ENCODE measurements at places on chromosomes 2 and 18.

DNA sequence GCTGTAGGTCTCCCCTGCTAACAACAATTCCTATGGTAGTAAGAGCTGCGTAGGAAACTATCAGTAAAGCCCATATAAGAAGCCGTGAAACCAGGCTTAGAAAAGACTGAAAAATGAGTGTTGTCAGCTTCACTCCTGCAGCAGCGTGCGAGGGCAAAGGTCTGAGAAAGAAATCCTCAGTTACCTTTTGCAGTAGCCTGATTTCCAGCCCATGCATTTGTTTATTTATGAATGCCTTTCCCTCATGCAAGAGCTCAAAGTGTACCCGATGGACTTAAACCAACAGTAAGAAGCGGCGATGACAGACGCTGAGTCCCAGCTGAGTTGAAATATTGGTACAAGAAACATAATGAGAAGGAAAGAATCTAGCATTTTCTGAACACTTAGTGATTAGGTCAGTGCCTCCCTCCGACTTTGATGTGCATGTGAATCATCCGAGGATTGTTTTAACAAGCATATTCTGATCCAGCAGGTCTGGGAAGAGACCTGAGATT, 15.0 kb upstream of the POLI start:
- no peak for DNase-seq

DNA sequence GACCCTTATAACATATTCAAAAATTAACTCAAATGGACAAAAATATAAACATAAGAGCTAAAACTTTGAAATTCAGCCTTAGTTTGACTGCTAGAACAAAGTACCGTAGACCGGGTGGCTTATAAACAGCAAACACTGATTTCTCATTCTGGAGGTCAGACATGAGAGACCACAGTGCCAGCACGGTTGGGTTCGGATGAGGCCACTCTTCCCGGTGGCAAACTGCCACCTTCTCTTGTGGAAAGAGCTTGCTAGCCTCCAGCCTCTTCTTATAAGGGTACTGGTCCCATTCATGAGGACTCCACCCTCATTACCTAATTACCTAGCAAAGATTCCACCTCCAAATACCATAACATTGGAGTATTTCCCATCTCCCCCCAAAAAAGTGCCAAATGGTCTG, 91.3 kb downstream of the FAM210A start:
- no peak for DNase-seq

- no peak for DNase-seq
Observed at GRCh38 chr2:30656079-30656478, 151.2 kb downstream of the CAPN13 start.

DNA sequence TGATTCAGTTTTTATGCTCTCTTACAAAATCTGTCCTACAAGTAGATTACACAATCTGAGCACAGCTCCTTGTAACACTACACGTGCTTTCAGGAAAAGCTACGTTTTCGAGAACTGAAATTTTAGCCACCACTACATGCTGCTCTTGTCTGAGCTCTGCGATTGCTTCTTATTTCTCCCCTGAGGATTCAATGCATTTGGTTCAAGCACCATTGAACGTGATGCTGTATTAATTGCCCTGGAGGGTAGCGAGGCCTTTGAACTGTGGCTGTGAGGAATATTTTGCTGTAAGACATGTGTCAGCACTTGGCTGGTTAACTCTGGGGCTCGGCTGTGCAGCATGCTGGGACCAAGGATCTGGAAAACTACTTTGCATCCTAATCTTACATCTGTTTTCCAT, 405.8 kb downstream of the EPHA4 start:
- DNase-seq: no peak

DNA sequence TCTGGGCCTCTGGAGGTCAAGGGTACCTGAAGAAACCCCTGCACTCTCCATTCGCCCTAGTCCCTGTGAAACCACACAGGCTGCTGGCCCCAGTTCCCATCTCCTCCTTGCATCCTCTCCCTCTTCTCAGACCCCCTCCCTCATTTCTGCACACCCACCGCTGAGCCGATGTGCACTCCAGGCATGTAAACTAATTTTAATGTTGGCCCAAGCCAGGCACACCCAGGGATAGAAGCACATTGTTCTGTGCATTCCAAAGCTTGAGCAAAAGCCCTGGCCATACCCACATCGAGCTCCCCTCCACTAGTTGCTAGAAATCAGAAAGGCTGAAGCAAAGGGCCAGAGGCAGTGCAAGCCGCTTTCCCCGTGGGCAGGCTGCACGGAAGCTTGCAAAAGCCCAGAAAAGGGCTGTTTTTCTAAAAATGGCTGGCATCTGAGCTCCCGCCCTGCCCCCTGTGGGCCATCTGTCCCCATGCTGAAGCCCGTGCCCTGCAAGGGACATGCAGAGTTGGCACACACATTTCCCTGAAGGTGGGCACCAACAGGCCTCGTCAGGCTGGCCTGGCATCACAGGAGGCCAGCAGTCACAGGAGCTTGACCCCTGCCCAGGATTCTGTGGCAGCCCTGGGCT, 181.6 kb downstream of the SMAD7 start:
- DNase-seq: no peak

- no peak for DNase-seq
Observed at GRCh38 chr18:48140731-48141130, 210.3 kb upstream of the SMAD2 start.

DNA sequence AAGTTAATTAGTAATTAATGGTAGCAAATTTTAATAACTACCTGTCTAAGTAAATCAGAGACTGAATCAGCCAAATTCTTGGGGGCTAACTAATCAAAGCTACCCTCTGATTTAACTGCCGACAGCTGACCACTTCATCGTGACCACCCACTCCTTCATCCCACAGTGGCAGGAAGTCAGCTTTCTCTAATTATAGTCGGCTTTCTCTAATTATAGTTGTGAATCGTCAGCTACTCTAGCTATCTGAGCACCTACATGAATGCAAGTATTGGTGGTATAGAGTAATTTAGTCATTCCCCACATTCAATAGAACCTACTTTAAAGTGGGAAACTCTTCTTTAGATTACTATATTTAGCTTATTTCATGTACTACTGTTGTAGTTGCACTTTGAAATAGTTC, 185.5 kb downstream of the PTGR3 start:
- DNase-seq: no peak

GRCh38 chr2:99811544-99811943, 321.7 kb upstream of the REV1 start:
- DNase-seq: no peak

DNA sequence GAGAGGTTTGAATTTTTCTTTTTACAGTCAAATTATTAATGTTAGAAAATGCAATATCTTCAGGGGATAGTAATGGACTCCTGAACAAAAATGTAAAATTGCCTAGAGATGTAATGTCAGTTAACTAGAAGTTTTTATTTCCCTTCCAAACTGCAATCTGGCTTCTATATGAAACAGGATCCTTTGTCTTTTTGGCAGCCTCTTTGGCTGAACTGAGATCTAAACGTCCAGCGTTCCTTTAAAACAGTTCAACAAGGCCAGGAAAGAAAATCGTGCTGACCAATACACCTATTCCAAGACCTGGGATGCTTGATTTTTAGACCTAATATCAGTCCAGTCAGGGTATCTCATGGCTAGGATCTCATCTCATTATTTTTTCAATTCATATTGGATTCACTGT, 245.5 kb downstream of the FIGN start:
- no peak for DNase-seq

- DNase-seq: no peak
Observed at GRCh38 chr18:76380791-76381405, 114.1 kb downstream of the ZNF516 start.

DNA sequence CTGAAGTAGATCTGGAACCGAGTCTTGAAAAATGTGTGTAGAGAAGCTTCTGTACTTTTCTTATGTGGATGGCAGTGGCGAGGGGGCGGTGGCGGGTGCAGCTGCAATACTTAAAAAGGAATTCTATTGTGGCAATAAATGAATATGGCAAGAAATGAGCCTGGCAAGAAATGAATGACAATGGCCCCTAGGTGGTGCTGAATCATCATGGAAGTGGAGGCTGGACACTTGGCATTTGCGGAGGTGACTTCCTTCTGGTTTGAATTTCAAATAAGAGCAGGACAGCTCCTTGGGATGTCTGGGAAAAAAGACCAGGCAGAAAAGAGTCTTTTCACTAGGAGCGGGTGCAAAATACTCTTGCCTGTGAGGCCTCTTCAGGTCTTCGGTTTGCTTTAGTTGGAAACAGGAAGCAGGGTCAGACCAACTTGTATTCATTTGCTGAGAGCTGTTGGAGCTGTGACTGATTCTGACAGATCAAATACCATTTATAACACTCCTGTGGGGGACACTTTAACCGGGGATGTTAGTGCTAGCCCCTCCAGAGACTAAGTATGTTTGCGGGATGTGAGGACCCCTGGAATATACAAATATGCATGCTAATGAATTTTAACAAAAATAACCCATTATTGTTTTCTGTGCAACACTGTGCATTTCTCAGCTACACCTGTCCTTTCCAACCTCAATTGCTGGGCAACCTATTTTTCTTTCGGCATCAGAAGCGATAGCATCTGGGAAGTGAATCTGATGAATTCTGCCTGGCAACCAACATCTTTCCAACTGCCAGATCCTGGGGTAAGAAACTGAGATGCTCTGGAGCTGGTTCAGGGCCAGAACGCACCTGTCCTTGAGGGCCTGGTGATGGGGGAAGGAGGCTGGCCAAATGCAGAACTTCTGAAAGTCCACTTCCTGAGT, 35.4 kb downstream of the FASTKD2 start:
- DNase-seq: no peak

DNA sequence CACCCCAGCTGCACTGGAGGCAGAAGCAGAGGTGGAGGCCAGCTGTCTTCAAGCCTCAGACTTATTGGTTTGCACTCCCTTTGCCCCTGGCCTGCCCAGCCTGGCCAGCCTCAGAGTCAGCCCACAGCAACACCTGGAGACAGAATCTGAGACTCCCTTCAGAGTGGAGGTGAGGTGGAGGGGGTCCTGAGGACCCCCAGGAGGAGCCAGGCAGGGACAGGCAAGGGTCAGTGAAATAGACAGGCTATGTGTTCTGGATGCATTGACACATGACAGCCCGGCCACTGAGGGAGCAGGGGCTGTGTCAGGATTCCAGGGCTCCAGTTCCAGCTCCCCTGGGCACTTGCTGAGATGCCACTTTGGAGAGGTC, 309.7 kb downstream of the MYCN start:
- no peak for DNase-seq

GRCh38 chr2:88735853-88736252, 44.4 kb downstream of the RPIA start:
- no peak for DNase-seq

- DNase-seq: no peak
Observed at GRCh38 chr2:179218848-179219594, 45.6 kb downstream of the SESTD1 start.

- no peak for DNase-seq
Observed at GRCh38 chr2:174120346-174120745, 128.0 kb downstream of the OLA1 start.

DNA sequence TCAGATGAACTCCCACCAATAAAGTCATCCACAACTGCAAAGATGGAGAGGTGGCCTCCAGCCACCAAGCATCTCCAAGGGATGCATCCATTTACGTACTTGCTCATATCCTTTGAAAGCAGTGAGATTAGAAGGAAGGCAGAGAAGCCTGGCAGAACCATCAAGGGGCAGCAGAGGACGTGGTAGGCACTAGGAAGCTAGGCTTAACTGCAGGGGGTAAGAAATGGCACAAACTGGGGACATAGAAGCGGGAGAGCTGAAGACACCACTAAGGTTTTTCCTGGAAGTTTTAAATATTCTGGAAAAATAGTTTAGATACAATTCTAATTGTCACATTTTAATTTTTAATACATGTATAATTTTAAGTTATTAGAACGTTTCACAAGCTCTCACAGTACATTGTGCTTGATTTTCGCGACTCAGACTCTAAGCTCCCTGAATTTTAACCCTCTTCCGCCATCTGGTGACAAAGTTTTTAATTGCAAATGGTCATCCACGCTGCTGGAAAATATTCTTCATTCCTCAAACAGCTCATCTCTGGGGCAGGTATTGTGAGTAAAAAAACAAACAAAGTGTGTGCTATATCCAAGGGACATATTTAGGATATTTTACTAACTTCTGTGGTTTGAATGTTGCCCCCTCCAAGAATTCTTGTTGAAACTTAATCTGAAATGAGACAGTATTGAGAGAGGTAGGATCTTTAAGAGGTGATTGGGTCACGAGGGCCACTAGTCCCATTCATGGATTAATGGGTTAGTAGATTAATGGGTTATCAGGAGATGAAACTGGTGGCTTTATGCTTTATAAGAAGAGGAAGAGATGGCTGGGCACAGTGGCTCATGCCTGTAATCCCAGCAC, 1.6 kb upstream of the PSTPIP2 start:
- peak; percentile 19 for DNase-seq

- DNase-seq: no peak
Observed at GRCh38 chr2:170190172-170190571, 12.2 kb downstream of the MYO3B start.

DNA sequence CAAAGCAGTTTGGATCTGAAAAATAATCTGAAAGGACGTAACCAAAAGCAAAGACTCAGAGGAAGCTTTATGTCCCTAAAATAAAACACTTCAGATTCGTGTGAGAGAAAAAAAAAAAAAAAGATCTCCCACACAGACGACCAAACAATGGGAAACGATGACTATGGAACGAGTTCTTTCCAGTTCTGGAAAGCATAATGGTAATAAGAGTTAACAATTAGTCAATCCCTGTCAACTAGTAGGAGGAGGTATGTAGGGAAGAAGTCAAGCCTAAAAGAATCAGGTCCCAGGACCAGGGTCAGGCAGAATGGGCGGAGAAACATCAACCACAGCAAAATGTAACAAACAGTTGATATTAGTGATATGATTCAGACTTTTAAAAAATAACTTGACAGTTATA, 170.3 kb upstream of the SETBP1 start:
- no peak for DNase-seq

DNA sequence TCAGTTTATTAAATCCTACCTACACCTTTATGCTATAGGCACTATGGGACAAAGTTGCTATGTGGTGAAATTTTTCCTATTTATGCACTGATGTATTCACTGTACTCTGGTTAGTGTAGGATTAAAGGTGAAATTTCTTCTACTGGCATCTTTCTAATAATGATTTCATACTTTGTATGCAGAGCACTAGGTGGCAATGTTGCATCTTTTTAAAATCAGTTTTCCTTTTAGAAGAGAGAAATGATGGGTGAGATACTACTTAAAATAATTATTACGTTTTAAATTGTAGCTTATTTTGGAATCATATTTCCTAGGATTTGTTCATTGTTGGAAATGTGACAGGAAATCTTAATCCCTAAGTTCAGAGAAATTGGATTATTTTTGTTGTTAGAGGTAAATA, 150.9 kb downstream of the CD8B2 start:
- DNase-seq: no peak

- no peak for DNase-seq
Observed at GRCh38 chr2:23828256-23828980, 98.5 kb downstream of the ATAD2B start.

DNA sequence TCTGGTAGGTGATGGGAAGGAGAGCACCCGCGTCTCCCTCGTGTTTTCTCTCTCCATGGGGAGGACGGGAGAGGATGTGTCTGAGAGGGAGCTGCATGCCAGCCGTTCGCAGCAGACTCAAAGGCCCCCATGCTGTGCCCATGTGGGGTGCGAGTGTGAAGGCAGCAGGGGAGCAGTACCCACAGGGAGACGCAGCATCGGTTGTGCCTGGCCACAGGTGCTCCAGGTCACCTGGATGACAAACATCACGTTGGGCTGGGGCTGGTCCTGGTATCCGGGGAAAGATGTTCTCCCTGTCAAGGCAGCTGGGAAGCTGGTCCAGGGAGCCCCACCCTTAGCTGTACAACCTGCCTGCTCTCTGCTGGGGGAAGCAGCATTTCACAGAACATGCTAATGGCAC, 119.5 kb upstream of the SALL3 start:
- DNase-seq: no peak

GRCh38 chr2:121291251-121291580, 6.2 kb upstream of the TFCP2L1 start:
- DNase-seq: no peak

Data from SIG-M5 (cell line).